ENCODE measurements at places on chromosomes 2 and 18.

- peak; percentile 61 for DNase-seq
Measured at GRCh38 chr2:216371721-216372702, at the start of gene MARCHF4. Gene MARCHF4, minus strand, starts transcription at chr2:216372483. Its CDS starts 2,223 bp downstream, at chr2:216370260.

- DNase-seq, result no peak
Measured at GRCh38 chr2:29013057-29013780, 32.1 kb downstream of the TOGARAM2 start.

GRCh38 chr2:96548558-96549465 is 12.3 kb downstream of the ARID5A start:
- no peak for DNase-seq

GRCh38 chr18:67428805-67429204 is 87.7 kb downstream of the DSEL start:
- no peak for DNase-seq

GRCh38 chr2:216659276-216659675 is 26.1 kb downstream of the IGFBP2 start:
- DNase-seq, result no peak

- no peak for DNase-seq
Measured at GRCh38 chr2:235968616-235969324, 199.4 kb downstream of the GBX2 start.

DNA sequence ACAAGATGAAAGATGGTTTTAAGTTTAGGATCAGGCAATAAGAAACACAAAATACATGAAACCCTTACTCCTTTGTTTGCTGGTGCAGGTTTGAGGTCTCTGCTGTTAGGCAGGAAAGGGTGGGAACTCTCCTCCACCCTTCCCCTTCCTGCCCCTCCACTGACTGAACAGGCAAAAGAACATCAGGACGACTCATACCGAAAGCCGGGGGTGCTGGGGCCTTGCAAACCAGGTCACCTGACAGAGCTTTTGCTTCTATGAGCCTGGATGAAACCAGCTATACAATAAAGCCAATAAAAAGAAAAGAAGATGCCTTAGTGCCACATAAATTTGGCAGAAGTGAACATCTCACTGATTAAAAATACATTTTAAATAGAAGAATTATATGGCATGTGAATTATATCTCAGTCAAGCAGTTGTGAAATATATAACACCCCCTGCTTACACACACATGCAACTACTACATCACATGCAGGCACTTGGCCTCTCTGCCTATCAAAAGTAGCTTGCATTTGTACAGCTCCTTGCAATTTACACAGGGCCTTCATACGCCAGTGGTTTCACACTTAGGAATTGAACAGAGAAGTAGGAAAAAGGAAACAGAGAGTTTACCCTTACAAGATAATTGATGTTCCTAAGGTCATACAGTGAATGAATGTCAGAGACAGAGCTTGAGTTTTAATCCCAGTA is 215.1 kb upstream of the TRIB2 start:
- DNase-seq, result peak; percentile 72

DNA sequence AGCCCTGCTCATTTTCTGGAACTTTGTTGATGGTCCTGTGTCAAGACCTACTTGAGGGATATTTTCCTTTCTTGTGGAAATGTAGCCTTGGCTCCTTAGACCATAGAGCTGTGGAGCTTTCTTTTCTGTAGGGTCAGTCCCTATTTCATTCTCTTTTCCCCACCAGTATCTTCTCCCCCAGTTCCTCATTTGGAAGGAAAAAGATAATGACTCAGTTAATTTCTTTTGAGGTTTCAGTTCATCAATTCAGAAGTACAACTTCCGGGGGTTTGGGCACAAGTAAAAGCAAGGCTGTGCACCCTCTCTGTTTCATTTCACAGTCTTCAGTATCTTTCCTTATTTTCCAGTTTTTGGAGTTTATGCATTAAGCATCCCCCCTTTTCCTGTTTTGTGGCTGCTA is 70.7 kb downstream of the CDC42EP3 start:
- DNase-seq, result no peak

GRCh38 chr2:72204156-72204785 is 56.6 kb upstream of the CYP26B1 start:
- DNase-seq, result no peak

- DNase-seq, result no peak
Measured at GRCh38 chr2:65576861-65577601, 144.6 kb upstream of the SPRED2 start.

GRCh38 chr18:49920731-49921130 is 107.4 kb upstream of the ACAA2 start:
- no peak for DNase-seq

GRCh38 chr2:99471654-99472599 is 17.9 kb downstream of the REV1 start:
- no peak for DNase-seq

Measured in CD4-positive, alpha-beta T cell (primary cell).